ENCODE measurements at places on chromosomes 12 and 14.
A peak's percentile ranks its signal among the peaks of the same experiment; 100 is the strongest.

- no peak for DNase-seq
These were observed 66.9 kb downstream of the METTL25 start for GRCh38 chr12:82425241-82425640.

DNA sequence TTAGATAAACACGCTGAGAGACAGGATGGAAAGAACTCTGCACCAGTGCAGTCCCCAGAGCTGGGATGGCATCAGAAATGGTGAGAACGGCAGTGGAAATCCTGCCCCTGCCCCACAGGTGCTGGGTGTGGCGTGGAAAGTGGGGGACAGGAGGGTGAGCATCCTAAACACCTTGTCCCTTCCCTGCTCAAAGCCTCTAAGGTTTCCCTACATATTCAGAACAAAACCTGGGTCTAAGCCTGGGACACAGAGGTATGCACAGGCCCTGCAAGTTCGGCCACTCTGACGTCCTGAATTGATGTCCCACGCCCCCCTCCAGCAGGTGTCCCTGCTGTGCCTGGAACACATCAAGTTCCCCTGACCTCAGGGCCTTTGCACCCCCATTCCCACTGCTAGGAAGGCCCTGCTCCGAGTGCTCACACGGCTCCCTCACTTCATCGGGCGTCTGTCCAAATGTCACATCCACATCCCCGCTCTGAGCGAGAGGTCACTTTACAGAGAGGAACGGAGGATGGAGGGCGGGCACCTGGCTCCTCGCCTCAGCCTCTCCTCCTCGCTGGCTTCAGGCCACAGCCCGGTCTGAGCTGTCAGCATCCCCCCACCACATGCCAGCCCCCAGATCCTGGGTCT, 38.5 kb upstream of the SFSWAP start:
- DNase-seq: no peak

- DNase-seq: no peak
These were observed 26.5 kb downstream of the NUAK1 start for GRCh38 chr12:106112145-106112821.

DNA sequence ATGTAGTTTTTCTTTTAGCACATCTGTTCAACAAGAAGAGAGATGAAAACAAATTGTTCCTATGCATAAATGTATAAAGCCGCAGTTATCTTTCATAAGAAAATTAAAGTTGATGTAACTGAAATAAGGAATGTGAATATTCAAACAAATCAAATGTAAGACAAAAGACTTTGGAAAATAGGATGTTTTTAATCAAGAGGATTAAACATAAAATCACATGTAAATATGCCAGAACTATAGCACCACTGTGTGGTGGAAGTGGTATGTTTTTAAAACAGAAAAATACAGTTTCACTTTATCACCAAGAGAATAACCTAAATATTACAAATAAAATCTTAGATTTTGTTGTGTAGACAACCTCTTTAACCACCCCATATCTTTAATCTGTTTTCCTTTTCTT, 40.4 kb downstream of the CAPS2 start:
- DNase-seq: no peak

DNA sequence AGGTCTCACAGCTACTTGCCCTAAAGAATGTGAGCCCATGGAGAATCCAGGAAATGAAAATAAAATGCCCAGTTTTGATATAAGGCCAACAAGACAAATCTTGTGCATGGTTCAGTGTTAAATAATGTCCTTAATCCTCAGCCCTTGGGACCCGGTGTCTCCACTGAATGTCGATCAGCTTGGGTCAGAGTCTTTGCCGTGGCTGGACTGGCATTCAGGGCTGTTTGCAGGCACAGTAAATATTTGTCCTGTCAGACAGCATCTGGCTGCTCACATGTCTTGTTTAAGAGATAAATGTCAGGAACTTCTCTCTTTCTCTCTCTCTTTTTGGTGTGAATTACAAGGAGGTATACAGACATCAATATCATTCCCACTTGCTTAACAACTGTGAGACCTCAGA, 452.5 kb downstream of the FUT8 start:
- DNase-seq: no peak

DNA sequence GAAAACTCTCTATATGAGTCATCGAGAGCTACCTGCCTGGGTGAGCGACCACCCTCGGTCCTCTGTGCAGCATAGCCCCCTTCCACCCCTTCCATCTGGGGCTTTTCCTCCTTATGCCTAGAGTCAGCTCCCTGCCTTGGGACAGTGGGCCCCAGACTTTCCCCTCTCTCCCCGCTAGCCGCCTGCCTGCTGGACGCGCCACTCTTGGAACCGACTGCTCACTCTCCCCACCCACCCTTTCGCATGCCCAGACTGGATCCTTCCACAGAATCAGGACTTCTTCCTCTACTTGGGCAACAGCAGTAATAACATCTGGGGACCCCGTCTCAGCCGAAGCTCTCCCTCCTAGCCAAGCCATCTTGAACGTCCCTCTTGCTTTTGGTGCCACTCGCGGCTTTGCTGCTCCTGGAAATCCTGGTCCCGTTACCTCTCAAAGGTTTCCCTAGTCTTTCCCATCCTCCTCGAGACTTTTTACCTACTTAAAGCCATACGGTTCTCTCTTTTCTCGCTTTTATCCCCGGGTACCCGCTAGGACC, 671 bp downstream of the ESYT1 start:
- no peak for DNase-seq

DNA sequence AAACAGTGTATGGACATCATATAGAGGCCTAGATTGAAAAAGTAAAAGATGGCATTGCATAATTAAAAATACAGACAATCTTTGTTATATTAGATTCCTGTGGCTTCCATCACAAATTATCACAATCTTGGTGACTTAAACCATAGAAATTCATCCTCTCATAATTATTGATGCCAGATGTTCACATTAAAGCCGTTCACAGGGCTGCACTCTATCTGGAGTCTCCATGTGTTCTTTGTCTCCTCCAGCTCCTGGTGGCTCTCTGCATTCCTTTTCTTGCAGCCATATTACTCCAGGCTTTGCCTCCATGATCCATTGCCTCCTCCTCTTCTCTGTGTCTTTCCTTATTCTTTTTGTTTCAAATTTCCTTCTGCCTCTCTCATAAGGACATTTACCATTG, 875.7 kb upstream of the USP15 start:
- no peak for DNase-seq

GRCh38 chr12:56631790-56632700, 1.9 kb upstream of the BAZ2A start:
- peak; percentile 72 for DNase-seq

DNA sequence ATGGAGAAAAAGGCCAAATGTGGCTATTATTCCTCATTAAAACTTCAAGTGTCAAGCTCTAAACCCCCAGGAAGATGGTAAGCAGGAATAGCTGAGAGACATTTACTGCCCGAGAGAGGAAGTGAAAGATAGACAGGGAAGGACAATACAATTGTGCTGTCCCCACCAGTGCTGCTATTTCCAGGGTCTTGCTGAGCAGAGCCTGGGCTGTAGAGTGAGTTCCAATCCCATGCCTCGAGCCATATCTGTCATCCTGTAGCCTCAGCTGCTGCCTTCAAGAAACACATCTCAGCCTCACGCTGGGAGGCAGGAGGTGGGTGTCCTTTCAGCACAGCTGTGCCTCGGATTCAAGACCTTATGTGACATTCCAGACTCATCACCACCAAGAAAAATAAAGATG, 114.0 kb downstream of the RPAP3 start:
- no peak for DNase-seq

- DNase-seq: no peak
These were observed 60.2 kb downstream of the PRKCH start for GRCh38 chr14:61381553-61381952.

GRCh38 chr14:68234101-68234905, 414.7 kb downstream of the RAD51B start:
- DNase-seq: no peak

DNA sequence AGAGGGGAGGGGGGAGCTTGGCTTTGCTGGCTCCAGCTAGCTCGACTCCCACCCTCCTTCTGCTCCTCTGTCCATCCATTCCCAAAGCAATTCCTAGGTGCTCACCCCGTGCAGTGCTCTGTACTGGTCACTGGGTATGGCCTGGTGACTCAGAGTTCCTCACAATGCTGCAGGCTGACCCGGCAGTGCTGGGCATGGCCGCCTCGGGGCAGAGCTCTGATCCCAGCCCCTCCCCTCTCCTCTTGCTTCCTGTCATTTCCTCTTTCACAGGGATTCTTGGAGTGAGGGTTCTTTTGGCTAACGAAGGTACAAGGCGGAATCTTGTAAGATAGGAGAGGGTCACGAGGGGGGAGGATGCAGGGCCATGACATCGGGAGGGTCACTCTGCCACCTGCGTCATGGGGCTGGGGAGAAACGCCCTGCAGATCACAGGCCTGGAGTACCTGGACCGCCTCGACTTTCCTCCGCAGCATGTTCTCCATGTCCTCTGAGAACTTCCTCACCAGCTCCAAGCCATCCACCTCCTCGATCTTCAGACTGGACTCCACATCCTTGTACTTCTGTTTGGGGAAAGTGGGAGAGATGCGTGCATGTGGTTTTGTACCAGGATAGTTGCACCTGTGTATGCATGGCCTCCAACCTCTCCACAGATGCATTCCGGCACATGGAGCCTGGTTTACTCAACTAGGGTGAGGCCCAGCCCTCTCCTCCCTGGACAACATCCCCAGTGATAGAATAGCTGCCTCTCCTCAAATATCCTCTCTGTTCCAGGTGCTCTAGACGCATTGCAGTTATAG, 5.7 kb downstream of the CACNA2D4 start:
- peak; percentile 94 for DNase-seq

- DNase-seq: no peak
These were observed 22.9 kb downstream of the PROX2 start for GRCh38 chr14:74852922-74853530.

DNA sequence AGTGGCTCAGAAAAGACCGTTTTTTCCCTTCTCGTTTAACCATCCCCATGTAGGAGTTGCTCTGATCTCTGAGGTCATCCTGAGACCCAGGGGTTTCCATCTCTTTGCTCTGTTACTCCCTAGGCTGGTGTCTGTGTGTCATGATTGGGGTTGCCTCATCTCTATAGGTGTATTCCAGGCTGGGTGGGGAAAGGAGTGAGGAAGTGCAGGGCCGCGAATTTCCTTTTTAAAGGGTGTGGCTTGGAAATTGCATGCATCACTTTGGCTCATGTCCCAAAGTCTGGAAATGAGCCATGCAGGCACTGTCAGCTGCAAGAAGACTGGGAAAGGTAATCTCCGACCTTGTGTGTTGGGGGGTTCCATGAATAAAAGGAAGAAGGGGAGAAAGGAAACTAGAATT, 201.9 kb downstream of the AACS start:
- DNase-seq: no peak

GRCh38 chr12:104604070-104604994, 147.6 kb downstream of the CHST11 start:
- DNase-seq: peak; percentile 91

DNA sequence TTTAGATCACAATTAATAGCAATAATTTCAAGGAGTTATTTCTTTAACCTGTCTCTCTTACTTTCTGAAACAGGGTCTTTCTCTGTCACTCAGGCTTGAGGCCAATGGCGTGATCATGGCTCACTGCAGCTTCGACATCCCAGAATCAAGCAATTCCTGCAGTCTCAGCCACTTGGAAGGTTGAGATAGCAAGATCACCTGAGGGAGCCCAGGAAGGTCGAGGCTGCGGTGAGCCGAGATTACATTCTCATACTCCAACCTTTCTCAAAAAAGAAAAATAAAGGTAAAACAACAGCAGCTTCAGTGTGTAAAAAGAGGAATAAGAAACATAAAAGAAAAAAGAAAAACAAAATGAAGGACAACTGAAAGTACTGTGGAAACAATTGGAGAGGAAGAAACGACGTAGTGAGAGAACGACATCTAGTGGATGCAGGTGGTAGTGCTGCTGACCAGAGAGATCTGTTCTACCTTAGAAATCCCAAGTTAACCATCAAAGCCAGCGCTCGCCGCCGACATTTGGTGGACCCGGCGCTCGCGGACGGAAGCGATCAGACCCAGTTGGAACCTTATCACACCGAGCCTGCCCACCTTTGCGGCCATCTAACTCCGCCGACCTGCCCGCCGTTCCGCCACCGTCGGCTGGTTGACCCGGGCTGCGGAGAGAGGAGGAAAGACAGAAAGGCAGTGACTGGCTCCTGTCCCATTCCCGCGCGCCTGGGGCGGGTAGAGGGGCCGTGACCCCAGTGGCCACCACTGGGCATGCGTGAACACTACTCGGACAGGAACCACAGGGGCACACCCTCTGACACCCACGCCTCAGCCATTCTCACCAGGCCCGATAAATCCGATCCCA, 196.1 kb downstream of the ALG10 start:
- DNase-seq: peak; percentile 45

GRCh38 chr14:21017528-21018245, 7.2 kb downstream of the NDRG2 start:
- DNase-seq: no peak

DNA sequence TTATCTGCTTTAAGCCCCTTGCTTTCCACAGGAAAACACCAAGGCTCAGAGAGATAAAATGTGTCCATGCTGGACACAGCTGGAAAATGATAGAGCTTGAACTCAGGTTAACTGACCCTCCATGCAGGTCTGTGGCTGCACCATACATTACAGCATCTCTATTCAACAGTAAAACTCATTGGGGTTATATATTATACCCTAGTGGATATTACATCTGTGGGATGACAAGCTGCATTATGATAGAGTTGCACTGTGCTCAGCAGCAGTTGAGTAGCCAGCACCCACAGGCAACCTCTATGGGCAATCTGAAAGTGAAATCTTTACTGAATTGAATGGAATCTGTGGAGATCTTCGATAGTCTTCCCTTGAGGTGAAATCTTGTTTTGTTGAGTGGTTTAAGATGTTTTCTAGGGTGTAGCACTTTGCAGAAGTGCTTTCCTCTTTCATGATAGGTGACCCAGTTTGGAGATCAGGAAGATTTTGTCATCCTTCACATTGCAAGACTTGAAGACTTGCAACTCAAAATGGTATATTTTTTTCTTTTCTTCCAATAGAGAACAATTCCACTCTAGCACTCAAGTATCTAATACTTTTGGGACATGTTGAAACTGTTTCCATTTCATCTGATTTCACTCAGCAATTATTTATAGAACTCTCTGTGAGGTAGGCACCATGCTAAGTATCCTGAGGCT, 389.2 kb downstream of the RAD51B start:
- no peak for DNase-seq

- no peak for DNase-seq
These were observed 275.2 kb upstream of the SSTR1 start for GRCh38 chr14:37932481-37932880.

DNA sequence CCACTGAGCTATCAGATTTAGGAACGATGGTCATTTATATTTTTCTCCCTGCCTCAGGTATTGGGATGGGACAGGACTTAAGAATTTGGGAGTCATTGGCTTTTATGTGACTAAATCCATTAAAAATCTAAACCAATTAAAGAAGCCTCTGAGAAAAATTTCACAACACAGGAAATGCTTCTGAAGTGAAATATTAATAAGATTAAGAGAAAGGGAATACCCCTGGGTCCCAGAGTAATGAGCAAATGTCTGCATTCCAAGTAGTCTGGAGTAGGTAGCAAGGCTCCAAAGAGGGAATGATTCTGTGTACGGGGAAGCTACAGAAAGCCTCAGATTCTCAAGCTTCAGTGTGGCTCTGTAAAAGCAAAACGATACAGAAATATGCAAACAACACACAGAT, 707 bp upstream of the MED6 start:
- DNase-seq: peak; percentile 48
